ENCODE measurements at places on chromosomes 16 and 17. TPM values are rescaled to one million over a fixed set of nuclear protein-coding genes. Genes with fewer than 3 reads are reported as not detected.

The RND2 gene
- total RNA-seq = 2.7 TPM

The HS3ST4 gene
- total RNA-seq = not detected

The P2RX1 gene
- 3.5 TPM for total RNA-seq

DNA sequence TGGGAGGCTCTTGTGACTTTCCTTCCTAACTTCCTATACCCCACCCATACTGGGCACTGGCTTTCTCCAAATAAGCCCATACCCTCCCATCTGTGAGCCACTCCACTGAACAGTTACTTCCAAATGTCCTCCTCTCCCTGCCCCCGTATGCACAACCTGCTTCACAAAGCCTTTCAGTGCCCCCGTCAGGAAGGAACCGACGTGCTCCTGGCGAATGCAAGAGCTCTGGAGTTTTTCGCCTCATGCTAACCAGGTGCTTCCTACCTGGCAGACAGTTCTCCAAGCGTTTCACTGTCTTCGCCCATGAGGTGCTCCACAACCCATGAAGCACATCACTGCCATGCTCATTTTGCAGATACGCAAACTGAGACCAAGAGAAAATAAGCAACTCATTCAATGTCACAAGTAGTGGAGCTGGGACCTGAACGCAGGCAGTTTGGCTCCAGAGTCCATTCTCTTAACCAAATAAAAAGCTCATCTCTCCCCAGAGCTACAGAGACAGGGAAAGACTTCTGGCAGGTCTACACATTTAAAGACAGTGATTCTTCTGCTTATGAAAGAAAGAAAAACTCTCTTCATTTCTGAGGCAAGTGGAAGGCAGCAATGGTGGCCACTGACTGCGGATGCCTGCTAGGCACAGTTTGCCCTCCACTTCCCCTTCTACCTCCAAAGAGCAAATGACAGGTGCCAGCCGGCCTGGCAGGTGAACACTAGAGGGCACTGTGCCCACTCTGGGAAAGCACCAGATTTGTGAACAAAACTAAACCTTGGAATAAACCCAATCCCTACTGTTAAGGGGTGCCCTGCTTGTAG, 23.8 kb downstream of the SPHK1 start:
- H3K36me3 ChIP-seq = no peaks in the 10 kb centered on the region
- H3K4me3 ChIP-seq = no peak overlapping the region
- no peaks in the 10 kb centered on the region for H3K4me1 ChIP-seq
- no peaks in the 10 kb centered on the region for H3K27me3 ChIP-seq
- DNase-seq = no peak

DNA sequence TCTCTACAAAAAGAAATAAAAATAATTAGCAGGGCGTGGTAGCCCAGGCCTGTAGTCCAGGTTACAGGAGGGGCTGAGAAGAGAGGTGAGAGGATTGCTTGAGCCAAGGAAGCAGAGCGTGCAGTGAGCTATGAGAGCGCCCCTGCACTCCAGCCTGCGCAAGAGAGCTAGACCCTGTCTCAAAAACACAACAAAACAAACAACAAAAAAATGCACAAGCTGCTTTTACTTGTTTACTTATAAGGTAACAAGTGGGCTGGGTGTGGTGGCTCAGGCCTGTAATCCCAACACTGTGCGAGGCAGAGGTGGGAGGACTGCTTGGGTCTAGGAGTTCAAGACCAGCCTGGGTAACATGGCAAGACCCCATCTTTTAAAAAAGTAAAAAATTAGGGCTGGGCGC, 1.7 kb downstream of the CYTH1 start:
- no peaks in the 10 kb centered on the region for H3K27me3 ChIP-seq
- no peaks in the 10 kb centered on the region for H3K36me3 ChIP-seq
- no peak overlapping the region for H3K4me3 ChIP-seq

- H3K4me1 ChIP-seq = peaks cover 3% of the 10 kb centered on the region
- H3K36me3 ChIP-seq = no peaks in the 10 kb centered on the region
- DNase-seq = no peak
Measured at GRCh38 chr17:31738996-31739699, 119.9 kb downstream of the COPRS start.

- no peaks in the 10 kb centered on the region for H3K36me3 ChIP-seq
- H3K27me3 ChIP-seq = no peaks in the 10 kb centered on the region
- H3K4me1 ChIP-seq = no peaks in the 10 kb centered on the region
- no peak overlapping the region for H3K4me3 ChIP-seq
Measured at GRCh38 chr17:2709183-2709661, 2.3 kb downstream of the CLUH start.

DNA sequence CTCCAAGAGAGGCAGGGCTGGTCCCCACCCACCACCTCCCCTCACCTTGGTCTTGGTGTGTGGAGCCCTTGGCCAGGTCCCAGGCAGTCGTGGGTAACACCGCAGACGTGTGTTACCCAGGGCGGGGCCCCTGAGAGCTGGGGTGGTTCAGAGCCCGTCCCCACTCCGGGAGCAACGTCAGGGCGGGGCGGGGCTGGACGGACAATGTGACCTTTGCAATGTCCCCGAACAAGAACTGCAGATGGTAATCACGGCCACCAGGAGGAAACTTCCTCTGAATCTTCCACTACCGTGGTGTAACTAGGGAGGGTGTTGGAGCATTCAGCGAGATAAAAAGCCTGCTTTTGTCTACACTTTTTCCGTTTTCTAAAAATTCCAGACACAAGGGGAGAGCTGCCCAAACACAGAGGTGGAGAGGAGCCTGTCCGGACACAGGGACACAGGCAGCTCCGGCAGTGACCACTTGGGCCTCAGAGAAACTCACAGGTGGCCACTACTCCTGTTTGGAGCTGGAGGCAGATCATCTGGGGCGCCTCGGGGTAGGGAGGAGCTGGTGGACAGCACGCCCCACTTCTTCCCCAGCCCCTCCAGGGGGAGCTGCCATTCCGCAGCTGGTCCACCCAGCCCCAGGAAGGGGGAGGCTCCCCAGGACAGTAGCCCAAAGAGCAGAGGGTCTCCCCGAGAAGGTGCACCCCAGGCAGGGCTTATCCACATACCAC, 14.2 kb upstream of the SLC38A10 start:
- H3K27me3 ChIP-seq = no peaks in the 10 kb centered on the region
- DNase-seq = peak; percentile 92
- H3K4me1 ChIP-seq = no peaks in the 10 kb centered on the region
- no peak overlapping the region for H3K4me3 ChIP-seq

DNA sequence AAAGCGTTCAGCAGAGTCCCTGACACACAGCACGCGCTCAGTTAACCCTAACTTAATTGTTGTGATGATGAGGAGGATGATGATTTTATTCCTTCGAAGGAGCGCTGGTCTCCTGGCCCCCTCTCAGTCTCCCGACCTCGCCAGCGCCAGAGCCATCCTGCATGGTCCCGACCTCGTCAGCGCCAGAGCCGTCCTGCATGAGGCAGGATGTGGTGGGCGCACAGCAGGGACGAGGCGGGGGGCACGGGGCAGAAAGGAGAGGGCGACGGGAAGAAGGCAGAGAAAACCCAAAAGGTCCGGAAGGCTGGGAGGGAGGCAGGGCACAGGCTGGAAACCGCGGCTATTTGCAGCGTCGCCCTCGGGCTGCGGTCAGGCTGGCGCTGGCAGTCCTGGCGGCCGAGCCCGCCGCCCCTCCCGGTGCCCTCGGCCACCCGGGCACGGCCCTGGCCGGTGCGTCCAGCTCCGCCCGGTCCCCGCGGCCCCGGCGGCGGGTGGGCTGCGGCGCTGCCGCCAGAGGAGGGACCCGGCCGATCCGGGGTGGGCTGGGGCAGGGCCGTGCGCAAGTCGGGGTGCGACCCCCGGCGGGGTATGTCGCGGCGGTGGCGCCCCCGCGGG, 3.0 kb upstream of the TAC4 start:
- no peak overlapping the region for H3K27ac ChIP-seq
- DNase-seq = no peak
- no peaks in the 10 kb centered on the region for H3K27me3 ChIP-seq
- peak overlapping the region; percentile 64 for H3K4me3 ChIP-seq
- H3K4me1 ChIP-seq = no peaks in the 10 kb centered on the region

GRCh38 chr17:67753026-67753425, 35.3 kb downstream of the NOL11 start:
- no peaks in the 10 kb centered on the region for H3K27me3 ChIP-seq
- peak; percentile 52 for DNase-seq
- H3K4me1 ChIP-seq = no peaks in the 10 kb centered on the region
- no peak overlapping the region for H3K4me3 ChIP-seq

- no peaks in the 10 kb centered on the region for H3K4me1 ChIP-seq
- H3K27me3 ChIP-seq = no peaks in the 10 kb centered on the region
- no peaks in the 10 kb centered on the region for H3K36me3 ChIP-seq
- no peak for DNase-seq
- H3K4me3 ChIP-seq = no peak overlapping the region
Measured at GRCh38 chr16:28532940-28533647, 5.7 kb downstream of the NUPR1 start.

DNA sequence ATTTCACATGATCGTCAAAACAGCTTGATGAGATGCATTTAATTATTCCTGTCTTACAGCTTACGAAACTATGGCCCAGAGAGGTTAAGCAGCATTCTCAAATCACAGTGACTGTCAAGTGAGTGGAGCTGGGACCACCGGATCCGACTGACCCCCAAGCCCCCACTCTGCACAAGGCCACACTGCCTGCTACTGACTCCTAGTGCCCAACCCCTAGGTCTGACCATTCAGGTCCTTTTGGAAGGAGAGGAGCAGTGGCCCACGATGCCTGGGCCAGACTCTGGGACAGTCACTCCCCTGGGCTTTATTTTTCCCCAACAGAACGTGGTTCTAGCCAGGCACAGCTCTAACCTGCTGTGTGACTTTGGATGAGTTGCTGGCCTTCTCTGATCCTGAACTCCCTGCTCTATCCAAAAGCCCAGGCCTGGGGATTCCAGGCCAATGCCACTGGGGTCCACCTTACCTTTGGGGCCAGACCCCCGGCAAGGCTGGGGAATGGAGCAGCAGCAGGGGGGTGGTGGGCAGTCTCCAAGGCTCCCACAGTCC, 9.9 kb downstream of the TSPOAP1 start:
- no peaks in the 10 kb centered on the region for H3K36me3 ChIP-seq
- H3K27me3 ChIP-seq = no peaks in the 10 kb centered on the region
- no peaks in the 10 kb centered on the region for H3K4me1 ChIP-seq
- peak; percentile 40 for DNase-seq

All from aorta (tissue), 5 donors.